Smooth muscle cell of bladder (primary cell): ENCODE measurements at places on chromosomes 12 and 14. TPM values are rescaled to one million over a fixed set of nuclear protein-coding genes. Genes with fewer than 3 reads are reported as not detected.

Gene TSPAN19
- total RNA-seq = not detected in 2 replicates

Gene NOS1
- total RNA-seq = under 0.01 TPM in 1 of 2 replicates, not detected in the other

Gene MDGA2
- total RNA-seq = under 0.01 TPM in 2 replicates

Gene NR2C1
- 20.3 and 21.4 TPM in 2 replicates for total RNA-seq

Gene PNN
- 11.1 and 16.0 TPM in 2 replicates for total RNA-seq

Gene HSPB8
- 9.8 and 18.1 TPM in 2 replicates for total RNA-seq

Gene LRCOL1
- total RNA-seq = 0.14 TPM in 1 of 2 replicates, not detected in the other

Gene LTBR
- 52.3 and 71.6 TPM in 2 replicates for total RNA-seq

Gene GLT8D2
- 56.2 and 75.8 TPM in 2 replicates for total RNA-seq

Gene ADAMTS20
- total RNA-seq = under 0.01 TPM in 1 of 2 replicates, not detected in the other

Gene MYF6
- not detected in 2 replicates for total RNA-seq

Gene PTPRQ
- 1.8 and 2.8 TPM in 2 replicates for total RNA-seq

Gene TPH2
- total RNA-seq = not detected in 2 replicates

Gene PTCSC3
- total RNA-seq = not detected in 2 replicates

Gene CPM
- total RNA-seq = 3.0 and 7.3 TPM in 2 replicates

Gene PLXNC1
- 3.3 and 7.7 TPM in 2 replicates for total RNA-seq
